ENCODE measurements at places on chromosomes 5 and 9. TPM values are rescaled to one million over a fixed set of nuclear protein-coding genes. Genes with fewer than 3 reads are reported as not detected.

Gene PCDHB9
- polyA plus RNA-seq = 0.49 TPM

Gene PAX5
- not detected for polyA plus RNA-seq

Gene CDH9
- polyA plus RNA-seq = not detected

Gene CCL28
- 0.29 TPM for polyA plus RNA-seq

DNA sequence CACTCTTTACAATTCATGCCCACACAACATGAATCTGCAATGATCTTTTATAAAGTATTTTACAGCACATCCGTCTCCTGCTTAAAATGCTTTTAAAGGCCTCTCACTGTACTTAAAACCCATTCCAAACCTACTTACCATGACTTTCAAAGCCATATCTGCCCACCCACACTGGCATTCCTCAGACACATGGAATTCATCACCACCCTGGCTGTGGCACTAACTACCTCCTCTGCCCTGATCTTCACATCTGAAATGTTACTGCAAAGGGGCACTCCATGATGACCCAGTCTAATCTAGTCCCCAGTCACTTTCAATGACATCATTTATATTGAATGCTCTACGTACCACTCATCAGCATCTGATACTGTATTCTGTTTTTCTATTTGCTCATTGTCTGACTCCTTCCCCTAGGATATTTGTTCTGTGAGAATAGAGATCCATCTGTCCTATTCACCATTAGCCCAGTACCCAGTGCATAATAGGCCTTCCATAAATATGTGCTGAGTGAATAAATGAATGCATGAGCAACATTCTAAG is 193.2 kb upstream of the KIF2A start:
- no peak for DNase-seq

- DNase-seq = no peak
Observed at GRCh38 chr9:126386088-126386487, 59.5 kb downstream of the MVB12B start.

GRCh38 chr5:54443270-54443669 is 12.2 kb upstream of the HSPB3 start:
- no peak for DNase-seq

GRCh38 chr9:123716339-123716945 is 213.5 kb downstream of the DENND1A start:
- no peak for DNase-seq

DNA sequence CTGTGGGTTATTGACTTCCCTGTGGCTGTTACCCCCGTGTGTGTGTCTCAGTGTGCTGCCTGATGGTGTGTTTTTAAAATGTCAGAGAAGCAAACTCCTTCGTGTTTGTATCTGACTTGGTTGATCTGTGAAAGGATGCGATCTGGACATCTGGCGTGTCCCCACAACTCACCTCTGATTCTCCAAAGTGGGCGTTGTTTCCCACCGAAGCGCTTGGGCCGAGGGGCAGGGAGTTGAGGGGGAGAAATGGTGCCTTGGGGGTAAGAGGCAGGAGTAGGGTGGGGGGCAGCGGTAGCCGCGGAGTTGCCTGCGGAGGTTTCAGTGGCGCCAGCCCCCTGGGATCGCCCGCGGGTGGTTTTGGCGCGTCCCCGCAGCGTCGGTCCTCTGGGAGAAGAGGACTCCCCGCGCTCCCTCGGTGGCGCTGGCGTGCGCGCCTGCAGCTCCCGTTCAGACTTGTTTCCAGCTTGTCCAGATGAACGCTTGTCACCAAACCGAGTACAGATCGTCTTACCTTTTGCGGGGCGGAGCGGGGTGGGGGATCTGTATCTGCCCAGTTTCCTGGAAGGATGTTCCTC is 1.1 kb downstream of the MAST4 start:
- no peak for DNase-seq

Data from BJ (cell line).